ENCODE measurements at places on chromosomes 2 and 18. TPM values are rescaled to one million over a fixed set of nuclear protein-coding genes. Genes with fewer than 3 reads are reported as not detected.

The COLEC12 gene
- polyA plus RNA-seq: 3.9 TPM

The C2orf78 gene
- polyA plus RNA-seq: not detected

The MROH2A gene
- not detected for polyA plus RNA-seq

The IMPACT gene
- polyA plus RNA-seq: 11.0 TPM

The NR4A2 gene
- polyA plus RNA-seq: 4.3 TPM

The MPP4 gene
- polyA plus RNA-seq: not detected

The CPLX4 gene
- not detected for polyA plus RNA-seq

The PLB1 gene
- polyA plus RNA-seq: 0.64 TPM

The UGT1A8 gene
- polyA plus RNA-seq: not detected

The STAT4 gene
- 2.0 TPM for polyA plus RNA-seq
